ENCODE measurements at places on chromosomes 1 and 21.
A peak's percentile ranks its signal among the peaks of the same experiment; 100 is the strongest.

- H3K27me3 ChIP-seq: no peaks in the 10 kb centered on the region
- DNase-seq: no peak
- H3K4me3 ChIP-seq: no peak overlapping the region
- H3K27ac ChIP-seq: no peak overlapping the region
- no peaks in the 10 kb centered on the region for H3K36me3 ChIP-seq
- peaks cover 5% of the 10 kb centered on the region for H3K4me1 ChIP-seq
Observed at GRCh38 chr1:34358636-34359035, 181.9 kb downstream of the C1orf94 start.

DNA sequence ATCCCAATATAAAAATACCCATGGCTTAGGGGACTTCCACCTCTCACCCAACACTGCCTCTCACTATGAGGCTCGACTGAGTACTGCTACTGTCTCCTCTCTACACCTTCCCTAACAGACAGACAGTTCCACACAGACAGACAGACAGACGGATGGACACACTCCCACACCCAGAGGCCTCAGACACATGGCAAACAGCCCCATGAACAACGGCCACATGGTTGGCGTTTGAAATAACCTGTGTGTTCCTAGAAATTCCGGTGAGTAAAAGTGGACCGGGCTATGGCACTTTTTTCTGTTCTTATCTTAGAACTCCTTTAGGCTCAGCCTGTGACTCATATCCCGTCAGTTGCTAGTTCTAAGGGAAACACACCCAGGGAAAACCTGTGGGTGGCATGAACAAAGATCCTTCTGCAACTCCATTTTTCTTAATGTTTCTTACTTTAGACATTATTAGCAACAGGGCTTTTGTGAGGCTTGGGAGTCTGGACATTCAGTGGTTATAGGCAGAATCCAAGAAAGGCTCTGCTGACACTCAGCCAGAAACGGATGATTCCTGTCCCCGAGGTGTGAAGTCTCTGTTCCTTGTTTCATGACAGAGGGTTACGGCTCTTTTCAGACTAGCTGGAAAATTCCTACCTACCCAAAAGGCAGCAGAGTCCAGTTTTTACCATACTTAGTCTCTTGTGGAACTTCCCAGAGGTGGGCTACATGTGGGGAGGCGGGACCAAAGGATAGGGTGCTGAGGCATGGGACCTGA lies 90.5 kb upstream of the TLR5 start:
- H3K27ac ChIP-seq: no peak overlapping the region
- H3K4me3 ChIP-seq: no peak overlapping the region
- no peaks in the 10 kb centered on the region for H3K27me3 ChIP-seq
- no peak for DNase-seq

GRCh38 chr1:7667625-7668218 lies 103.4 kb upstream of the VAMP3 start:
- H3K36me3 ChIP-seq: no peaks in the 10 kb centered on the region
- no peak overlapping the region for H3K4me3 ChIP-seq
- no peak overlapping the region for H3K27ac ChIP-seq
- no peaks in the 10 kb centered on the region for H3K27me3 ChIP-seq

- no peak overlapping the region for H3K27ac ChIP-seq
- no peaks in the 10 kb centered on the region for H3K27me3 ChIP-seq
- DNase-seq: no peak
- H3K4me3 ChIP-seq: no peak overlapping the region
- H3K36me3 ChIP-seq: no peaks in the 10 kb centered on the region
- H3K4me1 ChIP-seq: no peaks in the 10 kb centered on the region
Observed at GRCh38 chr1:66282891-66283621, 250.9 kb upstream of the SGIP1 start.

DNA sequence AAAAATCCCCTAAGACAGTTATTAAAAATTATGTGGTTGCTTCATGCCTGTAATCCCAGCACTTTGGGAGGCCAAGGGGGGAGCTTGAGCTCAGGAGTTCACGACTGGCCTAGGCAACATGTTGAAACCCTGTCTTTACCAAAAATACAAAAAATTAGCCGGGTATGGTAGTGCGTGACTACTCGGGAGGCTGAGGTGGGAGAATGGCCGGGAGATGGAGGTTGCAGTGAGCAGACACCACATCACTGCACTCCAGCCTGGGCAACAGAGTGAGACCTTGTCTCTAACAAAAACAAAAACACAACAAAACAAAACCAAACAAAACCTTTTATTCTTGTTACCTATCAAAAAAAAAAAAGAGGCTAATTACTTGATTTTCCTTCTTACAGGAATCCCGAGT lies 2.1 kb downstream of the ELK4 start:
- peak overlapping the region; percentile 66 for H3K4me3 ChIP-seq
- H3K27me3 ChIP-seq: no peaks in the 10 kb centered on the region
- no peak overlapping the region for H3K27ac ChIP-seq
- H3K36me3 ChIP-seq: no peaks in the 10 kb centered on the region
- peaks cover 9% of the 10 kb centered on the region for H3K4me1 ChIP-seq

- H3K27ac ChIP-seq: no peak overlapping the region
- no peaks in the 10 kb centered on the region for H3K4me1 ChIP-seq
- H3K27me3 ChIP-seq: no peaks in the 10 kb centered on the region
- no peak overlapping the region for H3K4me3 ChIP-seq
Observed at GRCh38 chr1:121566346-121566745, 381.6 kb downstream of the SRGAP2C start.

Data from neural progenitor cell (in vitro differentiated cells).